CD4-positive, alpha-beta T cell treated with Interleukin-15 for 4 hours (primary cell): ENCODE measurements at places on chromosomes 16 and 17.

DNA sequence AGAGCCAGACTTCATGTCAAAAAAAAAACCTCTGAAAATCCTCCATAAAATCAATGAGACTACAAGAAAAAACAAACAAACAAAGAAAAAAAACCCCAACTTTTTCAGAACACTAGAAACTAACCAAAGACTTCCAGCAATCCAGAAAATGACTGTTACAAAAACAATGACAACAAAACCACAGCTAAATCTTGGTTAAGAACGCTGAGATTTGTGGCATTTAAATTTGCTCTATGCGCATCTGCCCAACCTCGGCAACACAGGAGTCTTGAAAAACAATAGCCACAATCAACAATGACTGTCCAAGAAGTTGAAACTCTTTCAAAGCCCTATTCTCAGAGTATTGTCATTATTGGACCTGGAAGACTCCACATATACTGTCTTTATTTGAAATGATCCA lies 402.4 kb downstream of the ZFHX3 start:
- no peak for DNase-seq

- DNase-seq, result no peak
These were observed 9.5 kb upstream of the GALK1 start for GRCh38 chr17:75774471-75774990.

DNA sequence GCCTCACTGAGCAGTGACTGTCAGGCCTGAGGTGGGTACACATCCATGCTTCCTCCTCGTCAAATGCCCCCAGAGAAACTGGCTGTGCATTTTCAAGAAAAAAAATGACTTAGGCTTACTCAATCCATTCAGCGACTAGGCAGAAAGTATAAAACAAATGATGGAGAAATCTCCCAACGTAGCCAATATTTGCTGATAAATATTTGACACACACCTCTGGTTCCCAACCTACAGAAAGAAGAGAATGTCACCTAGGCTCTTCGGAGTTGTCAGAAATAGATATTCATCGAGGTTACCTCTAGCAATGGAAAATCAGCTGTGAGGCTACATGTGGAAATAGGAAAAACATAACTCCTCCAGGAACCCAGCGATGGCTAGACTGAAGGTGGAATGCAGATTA lies 12.4 kb upstream of the TOM1L1 start:
- no peak for DNase-seq

GRCh38 chr16:4270091-4270490 lies 2.7 kb downstream of the TFAP4 start:
- DNase-seq, result no peak

DNA sequence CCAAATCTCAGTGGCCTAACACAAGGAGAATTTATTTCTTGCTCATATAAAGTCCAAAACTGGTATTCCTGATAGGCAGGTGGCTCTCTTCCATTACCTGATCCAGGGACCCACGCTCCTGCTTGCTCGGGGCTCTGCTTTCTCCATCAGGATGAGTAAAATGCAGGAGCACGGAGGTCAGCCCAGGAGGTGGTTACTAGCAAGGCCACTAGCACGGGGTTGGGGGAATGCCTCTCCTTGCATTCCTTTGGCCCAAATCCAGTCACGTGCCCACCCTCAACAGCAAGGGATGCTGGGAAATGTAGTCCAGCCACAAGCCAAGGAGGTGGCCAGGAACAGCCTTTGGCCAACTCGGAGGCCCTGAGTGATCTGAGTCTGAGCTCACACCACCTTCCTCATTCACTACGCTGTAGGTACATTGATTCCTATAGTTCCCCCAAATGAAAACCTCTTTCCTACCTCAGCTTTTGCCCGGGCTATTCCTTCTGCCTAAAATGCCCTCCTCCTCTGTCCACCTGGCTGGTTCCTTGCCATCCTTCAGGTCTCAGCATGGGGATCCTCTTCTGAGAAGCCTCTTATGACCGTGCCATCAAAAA lies 38.3 kb upstream of the HAPSTR1 start:
- DNase-seq, result no peak

DNA sequence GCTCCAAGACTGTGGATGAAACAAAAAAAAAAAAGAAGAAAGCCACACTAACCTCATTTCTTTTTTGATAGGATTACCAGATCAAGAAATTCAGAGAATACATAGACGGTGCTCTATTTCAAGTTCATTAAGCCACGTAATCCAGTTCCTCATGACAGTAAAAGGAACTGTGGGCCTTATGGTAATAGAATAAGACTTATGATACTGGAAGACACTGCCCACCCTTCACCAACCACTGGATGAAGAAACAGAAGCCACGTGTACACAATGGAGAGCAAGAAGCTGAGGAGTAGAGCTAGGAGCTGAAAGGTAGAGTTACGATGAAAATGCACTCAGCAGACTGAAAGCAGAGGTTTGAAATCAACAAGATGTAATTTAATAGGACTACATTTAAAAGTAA lies 11.2 kb downstream of the NCBP3 start:
- DNase-seq, result no peak

DNA sequence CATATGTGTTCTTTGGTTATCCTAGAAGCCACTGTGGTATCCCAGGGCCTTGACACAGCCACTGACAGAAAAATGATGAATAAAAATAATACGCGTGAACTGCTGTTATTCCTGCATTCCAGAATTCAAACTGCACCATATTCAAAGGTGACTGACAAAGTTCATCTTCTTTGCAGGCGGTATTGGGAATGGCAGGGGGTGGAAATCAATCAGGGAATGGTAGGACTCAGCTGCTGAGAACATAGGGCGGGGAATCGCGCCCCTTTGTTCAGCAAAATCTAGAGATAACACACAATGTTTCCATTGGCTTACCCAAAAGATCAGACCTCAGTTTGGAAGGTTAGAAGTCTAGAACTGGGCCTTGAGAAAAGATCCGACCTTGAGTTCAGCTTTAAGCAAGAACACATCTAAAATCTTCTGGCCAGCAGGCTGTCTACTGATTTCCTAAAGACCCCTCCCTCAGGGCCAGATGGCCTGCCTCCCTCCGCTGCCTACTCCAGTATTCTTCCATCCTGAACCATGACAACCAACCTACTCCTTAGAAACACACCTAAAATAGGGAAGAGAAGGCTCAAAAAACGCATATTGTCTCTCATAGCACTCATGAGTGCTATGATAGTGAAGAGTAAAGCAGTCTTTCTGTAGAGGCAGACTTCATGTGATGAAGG lies 34.1 kb downstream of the CDK5R1 start:
- no peak for DNase-seq

- no peak for DNase-seq
These were observed 27.7 kb downstream of the NCOR1 start for GRCh38 chr17:16187642-16188041.

- no peak for DNase-seq
These were observed 7.0 kb downstream of the ZNF843 start for GRCh38 chr16:31435341-31436220.

GRCh38 chr16:2838928-2839327 lies 8.8 kb downstream of the ZG16B start:
- DNase-seq, result peak; percentile 54

DNA sequence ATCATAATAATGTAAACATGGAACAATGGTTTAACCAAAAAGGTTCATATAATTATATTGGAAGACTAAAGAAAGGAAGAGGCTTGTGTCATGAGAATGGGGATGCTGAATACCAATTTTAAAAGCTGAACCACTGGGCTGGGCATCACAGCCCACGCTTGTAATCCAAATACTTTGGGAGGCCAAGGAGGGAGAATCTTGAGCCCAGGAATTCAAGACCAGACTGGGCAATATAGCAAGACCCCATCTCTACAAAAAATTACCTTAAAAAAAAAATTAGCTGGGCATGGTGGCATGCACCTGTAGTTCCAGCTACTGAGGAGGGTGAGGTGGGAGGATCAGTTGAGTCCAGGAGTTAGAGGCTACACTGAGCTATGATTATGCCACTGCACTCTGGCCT lies 65.1 kb downstream of the SMURF2 start:
- DNase-seq, result no peak

- DNase-seq, result no peak
These were observed 124.4 kb downstream of the SLC39A11 start for GRCh38 chr17:72967977-72968585.

DNA sequence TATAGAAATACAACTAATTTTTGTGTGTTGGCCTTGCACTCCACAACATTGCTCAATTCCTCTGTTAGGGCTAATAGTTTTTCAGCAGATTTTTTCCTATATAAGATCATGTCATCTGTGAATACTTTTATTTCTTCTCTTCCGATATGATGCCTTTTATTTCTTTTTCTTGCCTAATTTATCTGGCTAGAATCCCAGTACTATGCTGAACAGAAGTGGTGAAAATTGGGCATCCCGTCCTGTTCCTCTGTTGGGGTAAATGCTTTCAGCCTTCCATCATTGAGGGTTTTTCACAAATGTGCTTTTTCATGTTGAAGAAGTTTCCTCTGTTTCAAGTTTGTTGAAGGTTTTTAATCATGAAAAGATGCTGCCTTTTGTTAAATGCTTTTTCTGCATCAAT lies 22.7 kb upstream of the TNFRSF13B start:
- no peak for DNase-seq

DNA sequence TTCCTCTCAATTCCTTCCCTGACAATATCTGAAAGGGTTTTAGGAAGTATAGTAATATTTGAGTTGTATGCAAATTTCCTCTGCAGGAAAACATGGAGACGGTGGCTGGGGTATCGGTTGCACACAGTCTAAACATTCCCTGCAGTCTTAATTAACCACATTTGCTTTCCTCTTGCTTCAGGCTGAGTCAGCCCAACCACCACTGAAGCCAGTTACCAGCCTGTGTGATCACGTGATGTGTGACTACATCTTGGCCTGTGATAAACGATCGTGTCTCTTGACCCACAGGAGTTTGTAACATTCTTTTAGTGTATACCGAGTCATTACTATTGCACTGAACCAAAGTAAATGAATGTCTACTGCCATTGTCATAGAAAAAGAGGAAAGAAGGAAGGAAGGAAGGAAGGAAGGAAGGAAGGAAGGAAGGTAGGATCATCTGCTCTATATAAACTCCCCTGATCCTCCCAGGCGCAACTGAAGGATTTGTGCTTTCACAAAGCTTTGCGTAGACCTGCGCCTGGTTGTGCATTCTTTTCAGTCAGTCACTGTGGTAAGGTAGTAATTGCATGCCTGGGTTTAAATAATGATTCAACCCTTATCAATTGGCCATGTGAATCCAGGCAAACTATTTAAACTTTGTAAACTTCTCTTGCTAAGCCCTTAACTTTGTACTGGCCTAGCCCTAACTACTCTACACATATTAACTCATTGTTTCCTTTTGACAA lies 280.6 kb upstream of the SALL1 start:
- DNase-seq, result no peak

GRCh38 chr17:74467221-74467951 lies 952 bp downstream of the CD300A start:
- DNase-seq, result no peak

DNA sequence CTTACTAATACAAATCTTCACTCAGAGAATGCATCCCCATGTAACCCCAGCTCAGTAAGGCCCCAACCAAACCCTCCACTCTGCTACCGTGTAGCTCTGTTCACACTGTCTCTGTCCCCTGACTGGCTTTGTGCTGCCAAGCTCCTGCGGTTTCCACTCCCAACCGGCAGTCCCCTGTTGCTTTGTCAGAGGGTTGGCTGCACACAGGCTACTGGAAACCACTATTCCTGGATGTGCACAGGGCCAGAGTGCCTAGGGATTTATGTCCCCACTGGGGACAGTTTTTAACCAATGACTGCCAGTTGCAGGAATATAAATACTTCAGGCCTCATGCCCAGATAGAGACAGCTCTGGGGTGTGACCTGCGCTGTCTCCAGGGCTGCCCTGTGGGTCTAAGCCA lies 157.1 kb upstream of the C16orf82 start:
- DNase-seq, result no peak

GRCh38 chr17:628089-628941 lies 86.3 kb downstream of the VPS53 start:
- no peak for DNase-seq

GRCh38 chr17:67336859-67337258 lies 29.5 kb downstream of the PSMD12 start:
- DNase-seq, result no peak

- no peak for DNase-seq
These were observed 191.4 kb downstream of the SLC39A11 start for GRCh38 chr17:72901083-72901482.

- DNase-seq, result no peak
These were observed 48.7 kb downstream of the SF3B3 start for GRCh38 chr16:70572050-70572925.

DNA sequence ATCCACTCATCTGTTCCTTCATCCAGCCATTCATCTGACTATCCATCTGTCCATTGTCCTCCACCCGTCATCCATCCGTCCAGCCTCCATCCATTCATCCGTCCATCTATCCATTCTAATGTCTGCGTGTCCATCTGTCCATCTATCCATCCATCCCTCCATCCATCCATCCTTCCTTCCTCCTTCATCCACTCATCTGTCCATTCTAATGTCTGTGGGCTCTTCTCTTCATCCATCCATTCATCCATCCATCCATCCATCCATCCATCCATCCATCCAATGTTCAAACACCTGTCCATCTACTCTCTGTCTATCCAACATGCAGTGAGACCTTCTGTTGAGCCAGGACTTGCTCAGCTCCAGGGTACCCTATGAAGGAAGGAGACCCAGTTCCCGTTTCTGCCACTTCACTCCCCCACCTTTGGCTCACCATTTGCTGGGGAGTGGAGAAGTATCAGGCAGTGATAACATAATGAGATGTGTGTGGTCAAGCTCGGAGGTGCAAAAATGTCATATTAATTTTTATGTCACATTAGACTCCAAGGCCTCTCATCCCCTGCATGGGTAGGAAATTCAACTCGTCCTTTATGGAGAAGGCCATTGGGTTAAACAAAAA lies 36.5 kb upstream of the ADGRG1 start:
- DNase-seq, result no peak

GRCh38 chr16:15434079-15434424 lies 336 bp upstream of the BMERB1 start:
- DNase-seq, result no peak

DNA sequence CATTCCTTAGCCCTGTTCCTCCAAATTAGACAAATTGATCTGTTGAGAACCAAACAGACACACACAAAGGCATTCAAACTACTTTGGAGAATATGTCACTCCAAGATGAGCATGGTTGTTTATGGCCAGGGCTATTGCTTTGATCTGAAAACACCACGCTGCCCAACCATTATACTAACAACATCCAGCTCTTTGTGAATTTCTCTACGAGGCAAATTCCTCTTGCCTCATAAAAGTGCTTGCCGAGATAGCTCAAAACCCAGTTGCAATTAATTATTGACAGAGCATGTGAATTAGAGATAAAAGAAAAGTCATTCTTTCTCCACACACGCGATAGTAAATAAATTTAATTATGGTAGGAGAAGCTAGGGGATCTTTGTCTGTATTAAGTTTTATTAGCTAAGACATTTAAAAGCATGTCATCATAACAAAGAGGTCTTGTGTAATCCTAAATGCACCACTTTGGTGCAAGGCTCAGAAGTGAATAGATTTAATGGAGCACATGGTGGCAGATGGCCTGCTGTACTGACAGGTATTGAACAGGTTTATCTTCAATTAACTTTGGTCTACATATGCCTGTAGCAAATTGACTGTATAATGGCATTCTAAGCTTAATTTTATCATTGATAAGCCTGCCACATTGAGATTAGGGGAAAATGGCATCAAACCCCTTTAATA lies 441.8 kb downstream of the HS3ST4 start:
- no peak for DNase-seq
